ENCODE measurements at places on chromosomes 1 and 21. TPM values are rescaled to one million over a fixed set of nuclear protein-coding genes. Genes with fewer than 3 reads are reported as not detected.

Gene FCER1G
- total RNA-seq = 5.8 TPM

Gene IFI44
- 367 TPM for total RNA-seq

- no peak for DNase-seq
- no peaks in the 10 kb centered on the region for H3K4me1 ChIP-seq
- H3K4me3 ChIP-seq = no peak overlapping the region
- no peaks in the 10 kb centered on the region for H3K36me3 ChIP-seq
- no peak overlapping the region for H3K27ac ChIP-seq
Observed at GRCh38 chr21:44259082-44259705, 2.5 kb downstream of the DNMT3L start.

DNA sequence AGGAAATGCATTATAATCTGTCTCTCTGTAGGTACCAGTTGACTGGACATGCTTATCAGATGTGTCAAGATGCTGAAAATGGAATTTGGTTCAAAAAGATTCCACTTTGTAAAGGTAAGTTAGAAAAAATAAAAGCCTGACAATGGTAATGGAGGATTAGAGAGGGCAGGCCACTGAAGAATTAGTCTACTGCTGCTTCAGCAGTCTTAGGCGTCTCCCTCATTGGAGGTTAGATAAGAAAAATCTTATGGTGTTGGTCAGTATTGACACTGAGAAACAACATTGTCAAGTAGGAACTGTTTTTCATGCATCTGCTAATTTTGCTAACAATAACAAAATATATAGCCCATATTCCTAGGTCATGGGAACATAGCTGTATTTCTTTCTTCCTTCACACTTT is 20.1 kb downstream of the CR2 start:
- H3K4me1 ChIP-seq = peaks cover 6% of the 10 kb centered on the region
- no peak overlapping the region for H3K4me3 ChIP-seq
- H3K27me3 ChIP-seq = peaks cover 8% of the 10 kb centered on the region
- no peaks in the 10 kb centered on the region for H3K36me3 ChIP-seq

DNA sequence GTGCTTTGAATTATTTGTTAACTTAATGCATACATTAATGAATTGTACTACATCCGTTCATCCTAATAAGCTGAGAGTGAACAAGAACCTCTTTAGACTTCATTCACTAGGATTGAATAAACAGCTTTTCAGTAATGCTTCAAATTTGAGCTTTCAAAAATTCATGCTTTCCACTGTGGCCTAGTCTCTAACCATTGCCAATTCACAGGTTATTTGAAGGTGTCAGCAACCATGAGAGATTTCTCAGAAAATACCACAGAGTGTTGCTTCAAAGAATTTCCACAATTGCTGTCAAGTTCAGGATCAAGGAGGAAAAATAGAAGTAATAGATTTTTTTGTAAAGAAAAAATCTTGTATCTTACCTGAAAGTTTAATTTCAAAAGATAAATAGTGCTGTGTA is 72.7 kb downstream of the AK5 start:
- DNase-seq = no peak
- no peak overlapping the region for H3K27ac ChIP-seq
- H3K4me1 ChIP-seq = no peaks in the 10 kb centered on the region
- H3K36me3 ChIP-seq = no peaks in the 10 kb centered on the region

DNA sequence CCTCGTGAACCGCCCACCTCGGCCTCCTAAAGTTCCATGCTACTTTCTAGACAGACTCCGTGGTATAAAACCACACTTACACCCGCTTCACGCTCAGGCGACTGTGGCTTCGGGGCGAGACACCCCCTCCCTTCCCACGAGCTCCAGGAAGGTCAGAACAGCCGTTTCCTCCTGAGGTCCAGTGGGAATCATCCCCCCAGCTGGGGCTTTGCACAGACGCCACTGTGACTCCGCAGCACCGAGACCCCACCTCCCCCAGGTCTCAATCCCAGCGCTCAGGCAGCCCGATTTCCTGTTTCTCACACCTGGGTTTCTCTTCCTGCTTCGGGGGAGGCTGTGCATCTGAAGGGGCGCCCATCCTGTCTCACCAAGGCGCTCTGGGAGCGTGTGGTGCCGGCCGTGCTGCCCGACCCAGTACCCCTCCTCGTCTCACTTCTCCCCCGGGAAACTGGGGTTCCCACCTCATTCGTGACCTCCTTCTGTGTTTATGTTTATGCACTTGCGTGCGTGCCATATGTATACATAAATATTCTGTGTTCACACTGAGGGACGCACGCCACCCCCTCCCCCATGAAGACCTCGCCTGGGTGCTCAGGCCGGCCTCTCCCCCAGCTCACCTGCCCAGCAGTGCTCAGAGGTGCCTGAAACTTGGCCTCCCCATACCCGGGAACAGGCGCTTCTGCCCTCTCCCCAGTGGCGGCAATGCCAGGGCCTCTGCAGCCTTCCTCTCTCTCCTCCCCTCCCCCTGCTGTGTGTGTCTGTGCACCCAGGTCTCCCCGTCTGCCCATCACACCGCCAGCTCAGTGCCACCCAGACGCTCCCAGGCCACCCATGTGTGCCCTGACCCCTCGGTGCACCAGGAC is 14.6 kb downstream of the SLC35E2B start:
- DNase-seq = peak; percentile 67
- peaks cover 27% of the 10 kb centered on the region for H3K4me1 ChIP-seq
- H3K36me3 ChIP-seq = peaks cover 6% of the 10 kb centered on the region
- peak overlapping the region; percentile 76 for H3K4me3 ChIP-seq

- H3K27ac ChIP-seq = no peak overlapping the region
- no peak for DNase-seq
- no peaks in the 10 kb centered on the region for H3K4me1 ChIP-seq
- H3K27me3 ChIP-seq = no peaks in the 10 kb centered on the region
- H3K4me3 ChIP-seq = no peak overlapping the region
Observed at GRCh38 chr1:104593413-104594187, 843.9 kb downstream of the AMY1C start.

GRCh38 chr1:29249170-29249691 is 12.9 kb downstream of the PTPRU start:
- no peaks in the 10 kb centered on the region for H3K4me1 ChIP-seq
- H3K27ac ChIP-seq = no peak overlapping the region
- DNase-seq = no peak
- no peak overlapping the region for H3K4me3 ChIP-seq
- H3K27me3 ChIP-seq = no peaks in the 10 kb centered on the region

DNA sequence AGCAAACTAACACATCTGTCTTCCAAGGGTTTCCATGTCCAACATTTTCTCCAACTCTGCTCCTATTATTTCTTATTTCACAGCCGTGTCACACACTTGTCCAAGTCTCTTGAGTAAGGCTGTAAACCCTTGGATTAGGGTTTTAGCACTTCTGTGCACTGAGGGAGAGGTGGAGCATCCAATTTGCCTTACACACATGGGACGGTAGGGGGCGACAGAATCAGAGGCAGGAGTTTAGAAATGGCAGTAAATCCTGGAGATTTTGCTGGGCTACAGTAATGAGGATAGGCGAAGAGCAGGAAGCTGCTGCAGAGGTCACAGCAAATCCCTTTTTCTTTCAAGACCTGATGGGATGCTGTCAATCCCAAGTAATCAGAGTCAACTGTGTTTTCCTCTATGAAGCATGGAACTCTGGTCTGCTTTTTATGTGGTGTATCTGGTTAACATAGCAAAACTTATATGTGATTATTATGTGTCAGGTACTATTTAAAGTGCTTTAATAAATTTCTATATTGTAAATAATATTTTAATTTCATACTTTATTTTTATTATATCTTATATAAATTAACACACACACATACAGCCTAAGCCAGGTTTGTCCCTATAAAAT is 15.4 kb upstream of the LCE5A start:
- no peaks in the 10 kb centered on the region for H3K36me3 ChIP-seq
- peak; percentile 49 for DNase-seq
- H3K4me3 ChIP-seq = no peak overlapping the region
- H3K27me3 ChIP-seq = peaks cover 3% of the 10 kb centered on the region
- H3K4me1 ChIP-seq = no peaks in the 10 kb centered on the region

GRCh38 chr1:170460001-170460400 is 72.0 kb upstream of the GORAB start:
- no peak overlapping the region for H3K27ac ChIP-seq
- no peak for DNase-seq
- H3K36me3 ChIP-seq = no peaks in the 10 kb centered on the region
- H3K4me3 ChIP-seq = no peak overlapping the region

Measured in activated CD8-positive, alpha-beta memory T cell treated with anti-CD3 and anti-CD28 coated beads, Interleukin-2, amount 10 ng/mL, durations not matched to agents 7 days and 5 days (primary cell).